ENCODE measurements at places on chromosomes 11 and 22.

DNA sequence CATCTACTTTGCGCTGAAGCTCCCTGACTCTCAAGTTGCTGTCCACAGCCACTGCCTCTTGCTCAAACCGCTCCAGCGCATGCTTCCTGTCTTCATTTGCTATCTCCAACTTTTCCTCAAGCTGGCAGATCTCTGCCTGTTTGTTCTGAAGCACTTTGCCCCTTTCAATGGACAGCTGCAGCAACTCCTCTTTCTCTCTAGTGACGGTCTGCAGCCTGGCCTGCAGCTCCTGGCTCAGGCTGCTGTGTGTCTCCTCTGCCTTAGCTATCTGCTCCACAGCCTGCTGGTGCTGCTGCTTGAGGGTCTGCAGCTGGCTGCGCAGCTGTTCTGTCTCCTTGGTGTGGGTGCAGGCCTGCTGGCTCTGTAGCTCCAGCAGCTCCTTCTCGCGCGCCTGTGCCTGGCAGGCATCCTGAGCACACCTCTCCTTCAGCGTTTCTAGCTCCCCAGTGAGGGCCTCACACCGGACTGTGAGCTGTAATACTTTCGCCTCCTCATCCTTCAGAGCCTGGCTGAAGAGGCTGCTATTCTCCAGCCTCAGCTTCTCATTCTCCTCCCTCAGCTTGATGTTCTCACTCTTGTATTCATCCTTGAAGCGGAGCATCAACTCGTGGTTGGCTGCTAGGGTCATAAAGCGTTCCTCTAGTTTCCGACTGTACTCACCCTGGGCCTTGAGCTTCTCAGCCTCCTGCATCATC, 723 bp downstream of the CCDC89 start:
- no peak for DNase-seq

DNA sequence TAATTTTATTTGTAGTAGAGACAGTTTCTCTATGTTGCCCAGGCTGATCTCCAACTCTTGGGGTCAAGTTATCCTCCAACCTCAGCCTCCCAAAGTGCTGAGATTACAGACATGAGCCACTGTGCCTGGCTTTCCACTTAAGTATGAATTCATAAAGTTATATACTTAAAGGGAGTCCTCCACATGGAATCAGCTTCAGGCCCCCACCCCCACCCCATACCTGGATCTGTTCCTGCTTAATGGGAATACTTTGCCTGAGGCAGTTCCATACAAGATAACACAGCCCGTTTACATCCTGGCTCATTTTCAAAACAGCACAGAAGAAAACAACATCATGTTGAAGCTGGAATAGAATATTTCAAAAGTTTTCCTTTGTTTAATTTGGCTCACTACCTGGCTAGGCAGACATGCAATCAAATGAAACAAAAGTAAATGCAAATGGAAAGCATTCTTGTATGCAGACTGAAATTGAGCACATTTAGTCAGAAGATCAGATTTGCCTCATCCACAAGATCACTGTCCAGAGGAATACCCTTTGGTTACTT, 82.4 kb downstream of the FAT3 start:
- no peak for DNase-seq

DNA sequence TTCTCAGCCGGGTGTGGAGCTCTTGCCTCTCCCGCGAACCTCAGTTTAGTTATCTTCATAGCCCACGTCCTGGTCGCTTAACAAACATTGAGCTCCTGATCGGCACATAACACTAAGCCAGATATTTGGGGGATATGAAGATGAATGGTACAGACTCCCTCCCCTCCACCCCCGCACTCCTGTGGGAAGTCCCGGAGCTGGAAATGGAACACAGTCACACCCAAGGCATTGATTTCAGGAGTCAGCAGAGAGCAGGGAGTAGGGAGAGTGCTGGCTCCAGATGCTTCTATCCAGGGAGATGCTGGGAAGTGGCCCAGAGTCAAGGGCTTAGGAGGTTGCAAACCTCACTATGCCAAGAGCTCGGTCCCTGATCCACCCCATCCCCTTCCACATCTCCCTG, 26.1 kb upstream of the CABP7 start:
- DNase-seq: no peak

DNA sequence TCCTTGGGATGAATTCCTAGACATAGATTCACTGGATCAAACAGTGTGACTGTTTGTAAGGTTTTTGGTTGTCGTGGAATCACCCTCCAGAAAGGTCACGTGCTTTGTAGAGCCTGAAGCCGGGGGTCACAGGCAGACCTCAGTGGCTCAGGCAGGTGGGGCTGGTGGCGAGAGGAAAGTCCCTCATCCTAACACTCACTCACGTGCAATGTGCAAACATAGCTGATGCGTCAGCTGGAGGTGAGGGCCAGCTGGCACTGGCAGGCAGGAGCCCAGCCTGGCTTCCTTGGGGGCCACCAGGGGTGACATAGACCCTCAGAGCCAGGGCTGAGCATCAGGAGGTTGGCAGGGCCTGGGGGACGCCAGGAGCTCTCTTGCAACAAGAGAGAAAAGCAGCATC, 90.0 kb downstream of the ARHGAP8 start:
- no peak for DNase-seq

DNA sequence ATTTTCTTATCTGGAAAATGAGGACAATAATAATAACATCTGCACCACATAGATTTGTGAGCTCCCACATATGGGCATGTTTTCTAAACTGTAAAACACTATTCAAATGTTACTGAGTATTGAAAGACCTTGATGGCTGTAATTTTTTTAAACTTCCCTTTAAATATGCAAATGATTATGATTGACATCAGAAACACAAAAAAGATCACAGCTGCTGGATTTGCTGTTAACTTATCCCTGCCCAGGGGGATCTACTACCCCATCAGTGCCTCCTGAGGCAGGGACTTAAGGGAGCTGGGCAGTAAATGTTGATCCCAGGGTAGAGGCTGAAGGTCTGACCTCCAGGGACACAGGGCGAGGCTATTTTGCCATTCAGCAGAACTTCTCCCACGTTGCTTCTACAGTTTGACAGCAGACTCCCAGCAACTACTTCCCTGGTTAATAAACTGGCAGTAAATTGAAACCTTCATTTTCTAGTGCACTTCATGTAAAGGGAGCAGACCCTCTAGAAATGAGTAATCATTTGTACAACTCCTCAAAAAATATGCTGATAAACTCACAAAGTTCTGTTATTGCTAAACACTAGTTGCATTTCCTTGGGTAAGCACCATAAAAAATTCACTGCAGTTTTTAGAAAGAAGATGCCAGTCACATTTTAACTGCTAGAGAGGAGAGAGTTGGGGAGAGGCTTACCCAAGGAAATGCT, 20.3 kb downstream of the TMPRSS5 start:
- no peak for DNase-seq

DNA sequence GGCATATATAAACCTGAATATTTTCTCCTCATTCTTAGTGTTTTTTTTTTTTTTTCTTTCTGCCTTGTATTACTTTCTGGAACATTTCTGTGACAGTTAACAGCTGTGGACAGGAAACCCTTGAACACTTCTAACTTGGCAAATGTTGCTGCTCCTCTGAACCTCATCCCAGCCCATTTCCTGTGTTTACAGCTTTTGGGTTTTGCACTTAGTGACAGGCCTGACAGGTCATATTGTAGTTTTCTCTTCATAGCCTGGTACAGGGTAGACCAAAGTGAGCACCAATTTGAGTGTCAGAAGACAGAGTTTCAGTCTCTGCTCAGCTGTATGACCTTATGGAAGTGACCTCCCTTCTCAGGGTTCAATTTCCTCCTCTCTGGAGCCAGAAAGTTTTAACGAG, 91.6 kb downstream of the STIM1 start:
- peak; percentile 81 for DNase-seq

GRCh38 chr11:90912631-90913030, 689.8 kb upstream of the CHORDC1 start:
- no peak for DNase-seq

GRCh38 chr11:66080055-66080817, 10.2 kb downstream of the PACS1 start:
- peak; percentile 78 for DNase-seq

DNA sequence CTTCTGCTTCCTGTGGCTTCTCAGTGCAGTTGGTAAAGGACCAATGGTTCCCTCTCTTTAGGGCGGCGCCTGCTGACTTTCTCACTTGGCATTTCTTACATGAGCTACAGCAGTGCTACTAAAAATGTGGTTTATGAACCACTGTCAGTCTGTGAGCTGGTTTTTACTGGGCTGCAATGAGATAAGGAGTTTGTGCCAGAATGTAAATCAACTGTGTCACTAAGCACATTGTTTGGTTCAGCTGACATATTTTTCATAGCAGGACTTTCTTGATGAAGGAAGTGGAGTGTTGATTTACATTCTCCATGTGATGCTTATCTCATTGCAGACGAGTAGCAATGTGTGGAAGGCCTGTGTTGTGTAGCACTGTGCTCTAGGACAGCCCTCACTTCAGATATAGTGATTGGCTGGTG, 463.3 kb downstream of the SOX6 start:
- DNase-seq: no peak

DNA sequence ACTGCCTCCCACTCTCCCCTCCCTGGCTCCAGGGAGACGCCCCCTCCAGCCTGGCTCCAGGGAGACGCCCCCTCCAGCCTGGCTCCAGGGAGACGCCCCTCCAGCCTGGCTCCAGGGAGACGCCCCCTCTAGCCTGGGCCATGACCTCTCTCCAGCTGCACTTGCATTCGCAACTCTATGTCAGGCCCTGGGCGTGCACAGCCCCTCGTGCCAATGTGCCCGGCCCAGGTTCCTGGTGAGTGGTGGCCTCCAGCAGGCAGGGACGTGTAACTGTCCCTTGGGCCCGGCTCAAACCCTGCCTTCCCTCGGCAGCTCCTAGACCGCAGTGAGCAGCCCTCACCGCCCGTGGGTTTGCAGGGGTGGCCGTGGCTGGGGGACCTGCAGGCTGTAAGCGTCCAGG, 6.9 kb downstream of the MUC6 start:
- no peak for DNase-seq

DNA sequence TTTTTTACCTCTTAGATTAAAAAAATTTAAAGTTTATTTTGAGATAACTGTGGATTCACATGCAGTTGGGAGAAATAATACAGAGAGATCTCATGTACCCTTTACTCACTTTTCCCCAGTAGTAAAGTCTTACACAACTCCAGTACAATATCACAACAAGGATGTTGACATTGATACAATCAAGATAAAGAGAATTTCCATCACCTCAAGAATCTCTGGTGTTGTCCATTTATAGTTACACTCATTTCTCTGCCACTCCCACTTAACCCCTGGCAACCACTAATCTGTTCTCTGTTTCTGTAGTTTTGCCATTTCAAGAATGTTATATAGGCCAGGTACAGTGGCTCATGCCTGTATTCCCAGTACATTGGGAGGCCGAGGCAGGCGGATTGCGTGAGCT, 10.5 kb upstream of the ZBED5 start:
- DNase-seq: no peak

GRCh38 chr11:111097191-111097590, 148.3 kb upstream of the POU2AF2 start:
- no peak for DNase-seq

- no peak for DNase-seq
Measured at GRCh38 chr22:48567213-48567975, 1260.3 kb downstream of the BRD1 start.

DNA sequence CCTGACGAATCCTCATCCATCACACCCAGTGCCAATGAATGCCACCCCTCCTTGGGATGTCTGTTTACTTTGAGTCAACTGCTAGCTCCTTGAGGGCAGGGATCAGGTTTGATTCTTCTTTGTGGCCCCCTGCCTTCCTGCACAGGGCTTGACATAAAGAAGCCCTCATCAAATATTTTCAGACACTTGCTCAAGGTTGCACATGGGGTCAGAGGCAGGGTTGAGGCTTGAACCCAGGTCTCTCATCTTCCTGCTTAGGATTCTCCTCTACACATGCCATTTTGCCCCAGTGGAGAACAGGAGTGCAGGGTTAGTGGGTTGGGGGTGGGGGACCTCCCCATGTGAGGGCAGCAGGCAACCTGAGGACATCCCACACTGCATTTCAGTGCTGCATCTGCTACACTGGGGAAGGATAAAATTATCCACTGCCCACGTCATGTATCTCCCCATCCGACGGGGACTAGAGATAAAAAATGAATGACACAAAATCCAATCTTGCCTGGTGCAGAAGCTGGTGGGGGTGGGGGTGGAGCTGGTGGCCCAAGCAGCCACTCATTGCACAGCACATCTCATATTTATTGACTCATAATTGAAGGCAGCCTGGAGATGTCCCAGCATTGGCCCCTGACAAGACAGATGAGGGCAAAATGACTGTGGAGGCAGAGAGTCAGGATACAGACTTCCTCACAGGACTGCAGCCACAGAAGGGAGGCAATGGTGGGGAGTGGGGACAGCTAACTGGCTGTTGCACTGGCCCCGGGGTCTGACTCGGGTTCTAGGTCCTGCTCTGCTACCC, 41.3 kb downstream of the NEU3 start:
- DNase-seq: no peak

GRCh38 chr22:28670756-28671155, 8.9 kb downstream of the TTC28 start:
- no peak for DNase-seq

DNA sequence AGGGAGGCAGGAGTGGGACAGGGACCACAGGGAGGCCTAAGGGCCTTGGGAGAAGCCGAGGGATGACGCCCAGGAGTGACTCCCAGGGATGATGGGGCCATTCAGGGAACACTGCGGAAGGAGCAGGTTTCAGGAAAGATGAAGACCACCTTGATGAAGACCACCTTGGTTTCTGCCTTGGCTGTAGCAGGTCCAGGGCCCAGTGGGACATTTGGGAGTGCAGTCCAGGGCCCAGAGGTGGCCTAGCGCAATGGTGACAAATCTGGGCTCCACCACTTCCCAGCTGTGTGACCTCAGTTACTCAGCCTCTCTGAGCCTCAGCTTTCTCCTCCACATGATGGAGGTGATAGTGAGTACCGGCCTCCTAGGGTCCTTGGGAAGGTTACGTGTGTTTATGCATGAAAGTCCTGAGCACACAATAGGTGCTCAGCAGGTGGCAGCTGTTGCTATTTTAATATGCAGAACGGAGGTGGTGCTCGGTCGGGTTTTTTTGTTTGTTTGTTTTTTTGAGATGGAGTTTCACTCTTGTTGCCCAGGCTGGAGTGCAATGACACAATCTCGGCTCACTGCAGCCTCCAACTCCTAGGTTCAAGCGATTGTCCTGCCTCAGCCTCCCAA, 770 bp downstream of the TSGA10IP start:
- DNase-seq: no peak

- DNase-seq: no peak
Measured at GRCh38 chr11:68978626-68978930, 2.2 kb downstream of the MRGPRD start.
